Stimulated activated CD4-positive, alpha-beta T cell treated with anti-CD3 and anti-CD28 coated beads, TNF-alpha, amount 100 ng/mL, for 24 hours (primary cell): ENCODE measurements at places on chromosomes 2 and 18.

DNA sequence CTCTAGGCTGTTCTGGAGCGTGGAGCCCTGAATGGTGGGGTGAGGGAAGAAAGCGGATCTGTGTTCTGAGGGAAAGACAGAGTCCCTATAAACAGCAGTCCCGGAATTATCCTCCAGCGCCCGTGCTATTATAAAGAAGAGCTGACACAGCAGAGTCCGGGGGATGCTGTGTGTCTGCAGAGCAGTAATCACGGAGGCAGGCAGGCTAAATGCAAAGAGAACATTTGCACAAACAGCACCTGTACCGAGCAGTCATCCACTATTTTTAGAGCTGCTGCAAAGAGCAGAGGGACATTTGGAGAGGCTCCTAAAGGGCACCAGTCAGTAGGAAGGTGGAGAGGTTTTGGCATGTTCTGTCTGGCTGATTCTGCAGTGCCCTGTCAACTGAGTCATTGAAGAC is 293.8 kb upstream of the SLC14A2 start:
- no peak for DNase-seq

DNA sequence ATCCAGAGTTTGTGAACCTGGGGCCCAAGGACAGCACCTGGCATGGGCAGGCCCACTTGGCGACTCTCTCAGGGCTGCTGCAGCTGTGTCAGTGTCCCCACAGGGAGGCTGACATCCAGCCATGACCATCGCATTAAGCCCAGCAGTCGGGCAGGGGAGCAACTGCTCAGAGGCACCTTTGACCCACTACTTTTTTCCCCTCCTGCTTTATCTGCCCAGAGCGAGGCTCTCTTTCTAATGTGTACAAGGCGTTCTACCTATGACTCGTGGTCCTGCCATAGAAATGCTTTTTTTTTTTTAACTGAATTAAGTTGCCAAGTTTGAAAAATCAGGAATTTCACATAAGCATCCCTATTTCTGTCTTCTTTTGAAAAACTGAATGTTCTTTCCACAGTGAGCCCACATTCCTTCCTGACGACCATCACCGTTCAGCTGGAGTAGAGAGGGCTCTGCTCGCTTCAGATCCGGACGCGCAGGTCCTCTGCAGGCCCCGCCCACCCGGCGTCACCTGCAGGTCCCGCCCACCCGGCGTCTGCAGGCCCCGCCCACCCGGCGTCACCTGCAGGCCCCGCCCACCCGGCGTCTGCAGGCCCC is 403 bp upstream of the CLUL1 start:
- DNase-seq, result no peak

DNA sequence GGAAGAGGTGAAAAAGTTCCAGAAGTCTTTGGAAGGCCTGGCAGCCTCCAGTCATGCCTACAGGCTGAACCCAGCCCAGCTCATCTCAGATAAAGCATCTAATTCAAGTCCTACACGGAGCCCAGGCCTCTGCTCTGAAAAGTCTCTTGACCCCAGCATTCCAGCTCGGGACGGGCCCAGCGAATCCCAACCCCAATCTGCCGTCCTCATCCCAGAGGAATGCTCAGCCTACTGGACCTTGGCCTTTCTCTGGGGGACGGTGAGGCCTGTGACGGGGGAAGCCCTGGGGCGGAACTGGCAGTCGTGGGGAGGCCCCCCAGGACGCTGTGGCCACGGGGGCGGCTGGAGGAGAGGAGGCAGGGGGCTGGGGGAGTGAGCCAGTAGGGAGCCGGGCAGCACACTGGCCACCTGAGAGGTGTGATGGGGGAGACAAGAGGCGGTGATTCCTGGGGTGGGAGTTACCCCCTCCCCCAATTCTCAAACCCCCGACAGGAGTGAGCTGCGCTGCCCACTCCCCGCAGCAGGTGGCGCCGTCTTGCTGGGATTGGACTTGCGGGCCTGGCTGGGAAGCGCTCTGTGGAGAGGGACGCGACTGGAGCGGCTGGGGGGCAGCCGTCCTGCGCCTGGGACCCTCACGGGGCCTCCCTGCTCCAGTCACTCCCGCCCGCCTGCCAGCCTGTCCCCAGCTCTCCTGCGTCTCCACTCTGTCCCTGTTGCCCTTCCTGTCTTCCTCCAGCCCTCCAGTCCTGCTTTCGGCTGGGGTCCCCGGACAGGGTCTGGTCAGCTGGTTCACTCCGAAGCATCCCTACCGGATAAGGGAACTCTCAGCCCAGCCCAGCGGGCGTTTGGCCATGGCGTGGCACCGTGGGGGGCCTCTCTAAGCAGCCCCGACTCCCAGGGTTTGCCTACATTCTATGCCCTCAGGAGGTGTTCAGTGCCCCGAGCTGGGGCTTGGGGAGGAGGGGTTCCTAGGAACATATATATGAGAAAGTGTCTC is 182.6 kb upstream of the HAAO start:
- peak; percentile 42 for DNase-seq

- DNase-seq, result no peak
These were observed 289.6 kb downstream of the PTPRM start for GRCh38 chr18:7856733-7857132.

DNA sequence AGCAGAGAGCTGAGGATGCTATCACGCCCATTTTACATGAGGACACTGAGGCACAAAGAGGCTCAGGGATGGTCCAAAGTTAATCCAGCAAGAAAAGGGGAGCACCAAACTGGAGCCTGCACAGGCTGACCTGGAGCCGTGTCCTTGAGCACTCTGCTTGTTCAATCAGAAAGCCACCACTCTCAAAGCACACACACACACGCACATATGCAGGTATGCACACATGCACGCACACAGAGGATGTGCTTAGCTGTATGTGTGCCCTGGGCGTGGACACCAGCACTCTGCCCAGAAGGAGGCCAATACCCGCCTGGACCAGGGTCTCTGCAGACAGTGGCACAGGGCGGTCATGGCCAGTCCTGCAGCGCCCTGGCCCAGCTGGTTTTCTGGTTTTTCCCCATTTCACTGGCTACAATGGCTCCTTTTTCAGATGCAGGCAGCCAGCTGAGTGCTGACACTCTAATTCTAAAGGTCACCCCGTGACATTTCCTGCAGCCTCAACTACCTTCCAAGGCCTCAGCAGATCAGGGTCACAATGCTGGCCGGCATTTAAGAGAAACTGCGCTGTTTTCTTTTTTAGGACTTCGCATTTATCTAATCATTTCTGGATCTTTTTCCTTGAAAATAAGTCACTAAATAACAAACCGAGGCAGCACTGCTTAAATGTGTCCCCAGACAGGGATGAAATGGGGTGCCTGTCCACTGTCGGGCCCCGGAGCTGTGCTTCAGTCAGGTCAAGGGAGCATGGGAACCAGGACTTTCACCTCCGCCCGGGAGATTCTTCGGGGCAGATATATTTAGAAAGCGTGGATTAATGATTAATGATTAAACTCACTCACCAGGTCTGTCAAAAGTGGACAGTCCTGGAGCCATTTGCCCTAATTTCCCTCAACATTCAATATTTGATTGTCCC is 104.5 kb downstream of the HDAC4 start:
- DNase-seq, result no peak

GRCh38 chr2:234278556-234279255 is 218.2 kb downstream of the ARL4C start:
- DNase-seq, result no peak

- peak; percentile 70 for DNase-seq
These were observed 101.6 kb downstream of the SPTBN1 start for GRCh38 chr2:54557601-54558187.

DNA sequence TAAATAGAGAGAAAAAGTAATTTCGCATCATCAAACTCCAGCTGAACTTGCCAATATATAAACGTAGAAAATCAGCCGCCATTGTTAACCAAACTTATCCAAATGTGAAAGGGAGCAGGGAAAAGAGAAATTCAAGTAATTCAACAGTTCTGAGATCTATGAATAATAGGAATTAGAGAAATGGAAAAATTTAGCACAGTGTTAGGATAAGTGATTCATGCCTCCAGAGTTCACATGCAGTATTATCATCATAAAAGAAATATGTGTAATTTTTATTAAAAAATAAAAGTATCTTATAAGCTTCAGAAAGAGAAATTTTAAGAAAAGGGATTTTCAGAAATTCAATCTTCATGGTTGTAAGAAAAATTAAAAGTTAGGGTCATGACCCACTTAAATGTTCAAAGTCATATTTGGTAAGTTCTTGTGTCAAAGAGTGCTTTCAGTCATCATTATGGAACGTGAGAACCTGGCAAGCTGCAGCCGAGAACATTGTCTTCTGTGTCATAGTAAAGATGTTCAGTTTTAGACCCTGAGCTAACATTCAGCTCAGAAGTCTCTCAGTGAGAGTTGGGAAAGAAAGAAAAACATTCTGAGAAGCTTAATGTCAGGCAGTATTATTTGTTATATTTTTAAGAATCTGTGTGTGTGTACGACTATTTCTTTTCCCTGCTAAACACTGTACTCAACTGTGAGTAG is 414.3 kb upstream of the RGPD4 start:
- DNase-seq, result no peak

GRCh38 chr2:206456078-206456754 is 12.9 kb downstream of the ADAM23 start:
- no peak for DNase-seq

- no peak for DNase-seq
These were observed 52.5 kb upstream of the LTBP1 start for GRCh38 chr2:32894119-32894728.

DNA sequence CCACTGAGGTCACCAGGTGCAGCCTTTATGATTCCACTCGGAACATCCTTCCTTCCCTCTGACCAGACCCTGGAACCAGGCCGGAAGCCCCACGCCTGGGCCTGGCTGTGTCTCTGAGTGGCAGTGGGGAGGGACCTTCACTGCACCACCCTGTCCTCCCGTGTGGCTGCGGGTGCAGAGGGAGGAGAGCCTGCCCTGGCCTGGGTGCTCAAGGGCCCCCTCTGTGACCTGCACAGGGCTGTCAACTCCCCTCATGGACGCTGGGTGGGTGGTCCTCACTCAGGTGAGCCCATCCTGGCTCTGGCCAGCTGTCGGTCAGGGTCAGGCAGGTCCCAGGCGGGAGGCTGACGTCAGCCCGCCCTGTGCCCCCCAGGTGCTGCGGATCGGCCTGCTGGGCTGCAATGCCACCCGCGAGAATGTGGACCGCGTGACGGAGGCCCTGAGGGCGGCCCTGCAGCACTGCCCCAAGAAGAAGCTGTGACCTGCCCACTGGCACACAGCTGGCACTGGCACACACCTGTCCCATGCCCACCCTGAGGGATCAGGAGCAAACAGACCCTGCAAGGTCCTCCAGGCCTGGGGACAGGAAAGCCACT is 9.8 kb downstream of the AGXT start:
- no peak for DNase-seq

GRCh38 chr2:158034198-158034866 is 67.3 kb upstream of the UPP2 start:
- DNase-seq, result no peak

DNA sequence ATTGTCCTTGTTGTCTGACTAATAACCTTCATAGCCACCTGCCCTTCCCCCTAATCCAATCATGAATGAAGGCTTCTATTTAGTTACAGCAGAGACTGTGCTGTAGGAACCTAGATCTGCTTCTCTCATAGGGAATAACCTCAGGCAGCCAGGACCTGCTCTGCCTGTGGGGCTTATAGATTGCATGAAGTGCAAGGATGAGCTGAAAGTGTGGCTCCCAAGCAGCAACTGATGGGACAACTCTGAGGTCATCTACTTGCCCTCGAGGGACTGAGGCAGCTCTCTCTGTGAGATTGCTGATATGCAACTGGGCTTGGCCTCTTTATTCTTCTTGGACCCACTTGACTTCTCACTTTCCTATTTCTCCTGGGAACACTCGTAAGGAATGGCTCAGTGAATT is 23.8 kb upstream of the SLC38A11 start:
- no peak for DNase-seq

GRCh38 chr2:152564754-152565551 is 152.3 kb downstream of the PRPF40A start:
- no peak for DNase-seq

DNA sequence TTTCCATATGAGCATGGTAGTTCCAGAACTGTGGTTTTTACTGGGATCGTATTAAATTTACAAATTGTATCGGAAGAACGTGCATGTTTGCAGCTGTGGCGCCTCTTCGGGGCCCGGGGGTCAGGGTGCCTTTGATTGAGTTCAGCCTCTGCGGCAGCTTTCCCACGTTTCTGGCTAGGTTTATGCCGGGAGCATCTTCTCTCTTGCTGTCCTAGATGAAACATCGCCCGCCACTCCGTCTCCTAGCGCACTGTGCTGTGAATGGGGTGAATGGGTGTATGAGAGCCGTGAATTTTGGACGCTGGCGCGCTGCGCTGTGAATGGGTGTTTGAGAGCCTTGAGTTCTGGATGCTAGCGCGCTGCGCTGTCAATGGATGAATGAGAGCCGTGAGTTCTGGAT is 12.3 kb downstream of the PDCD1 start:
- no peak for DNase-seq

- peak; percentile 17 for DNase-seq
These were observed 85.6 kb downstream of the EHD3 start for GRCh38 chr2:31319406-31320175.

GRCh38 chr2:1717113-1717512 is 27.2 kb downstream of the PXDN start:
- DNase-seq, result no peak

GRCh38 chr2:134586326-134586965 is 132.4 kb downstream of the TMEM163 start:
- no peak for DNase-seq

DNA sequence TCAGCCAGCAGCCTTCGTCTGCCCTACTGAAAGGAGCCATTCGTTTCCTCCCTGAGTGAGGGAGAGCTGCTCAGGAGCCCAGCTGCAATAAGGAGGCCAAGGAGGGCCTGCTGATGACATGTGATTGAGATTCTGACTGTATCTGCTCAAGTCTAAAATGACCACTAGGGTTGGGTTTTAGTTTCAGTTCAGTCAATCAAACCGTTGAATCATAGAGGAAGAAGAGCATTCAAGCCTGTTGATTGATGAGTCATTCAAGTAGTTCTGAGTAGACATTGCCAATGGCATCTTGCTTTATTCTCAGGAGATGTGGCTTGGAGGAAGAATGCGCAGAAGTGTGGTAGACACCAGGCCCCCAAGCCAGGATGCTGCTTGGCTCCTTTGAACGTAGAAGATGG is 19.9 kb upstream of the BCL2L11 start:
- peak; percentile 13 for DNase-seq

- DNase-seq, result no peak
These were observed 311.9 kb downstream of the CCDC178 start for GRCh38 chr18:33128581-33128980.

- no peak for DNase-seq
These were observed 19.3 kb downstream of the PTPRM start for GRCh38 chr18:7586379-7586778.
